ENCODE measurements at places on chromosomes 3 and 15.

GRCh38 chr3:171165983-171166382, 139.5 kb upstream of the SLC2A2 start:
- no peak for DNase-seq

GRCh38 chr3:151675858-151676615, 57.7 kb upstream of the AADACL2 start:
- DNase-seq: no peak

DNA sequence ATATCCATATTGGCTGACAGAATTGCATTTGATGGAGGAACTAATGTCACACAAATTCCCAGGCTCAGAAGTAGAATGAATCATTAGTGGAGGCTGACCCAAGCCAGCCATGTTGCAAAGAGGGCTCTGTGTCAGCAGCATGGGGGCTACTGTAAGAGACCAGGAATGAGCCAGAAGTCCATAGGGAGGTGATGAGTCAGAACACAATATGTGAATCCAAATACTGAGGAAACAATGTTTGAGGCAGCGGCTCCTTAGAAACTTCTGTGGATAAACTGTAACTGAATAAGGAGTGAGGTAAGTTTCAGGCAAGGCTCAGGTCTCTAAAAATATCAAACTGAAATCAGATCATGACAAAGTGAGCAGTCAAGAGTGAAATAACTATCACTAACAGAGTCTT, 170.7 kb downstream of the WDR72 start:
- DNase-seq: no peak

DNA sequence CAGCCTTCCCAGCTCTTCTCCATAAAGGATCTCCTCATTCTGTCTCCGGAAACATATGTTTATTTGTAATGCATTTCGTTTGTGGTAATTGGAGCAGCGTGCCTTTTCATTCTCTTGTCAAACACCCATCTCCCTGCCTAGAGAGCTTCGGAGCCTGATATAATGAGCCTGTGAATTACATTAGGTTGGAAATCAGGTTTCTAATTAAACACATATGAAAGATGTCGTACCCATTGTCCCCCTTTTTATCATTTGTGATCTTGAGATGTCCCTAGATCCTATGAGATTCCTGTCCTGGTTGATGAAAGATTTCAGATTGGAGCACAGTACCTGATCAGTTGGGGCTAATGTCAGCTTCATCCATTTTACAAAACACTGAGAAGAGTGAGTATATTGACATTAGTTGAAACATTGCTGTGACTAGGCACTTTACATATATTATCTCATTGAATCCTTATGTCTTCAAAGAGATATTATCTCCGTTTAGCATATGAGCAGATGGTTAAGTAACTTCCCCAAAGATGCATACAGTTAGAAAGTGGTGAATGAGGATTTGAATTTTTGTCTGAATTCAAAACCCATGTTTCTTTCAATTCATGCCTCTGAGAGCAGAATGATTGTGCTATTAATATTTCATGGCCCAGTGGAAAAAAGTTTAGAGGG, 23.1 kb downstream of the SYN2 start:
- DNase-seq: no peak

DNA sequence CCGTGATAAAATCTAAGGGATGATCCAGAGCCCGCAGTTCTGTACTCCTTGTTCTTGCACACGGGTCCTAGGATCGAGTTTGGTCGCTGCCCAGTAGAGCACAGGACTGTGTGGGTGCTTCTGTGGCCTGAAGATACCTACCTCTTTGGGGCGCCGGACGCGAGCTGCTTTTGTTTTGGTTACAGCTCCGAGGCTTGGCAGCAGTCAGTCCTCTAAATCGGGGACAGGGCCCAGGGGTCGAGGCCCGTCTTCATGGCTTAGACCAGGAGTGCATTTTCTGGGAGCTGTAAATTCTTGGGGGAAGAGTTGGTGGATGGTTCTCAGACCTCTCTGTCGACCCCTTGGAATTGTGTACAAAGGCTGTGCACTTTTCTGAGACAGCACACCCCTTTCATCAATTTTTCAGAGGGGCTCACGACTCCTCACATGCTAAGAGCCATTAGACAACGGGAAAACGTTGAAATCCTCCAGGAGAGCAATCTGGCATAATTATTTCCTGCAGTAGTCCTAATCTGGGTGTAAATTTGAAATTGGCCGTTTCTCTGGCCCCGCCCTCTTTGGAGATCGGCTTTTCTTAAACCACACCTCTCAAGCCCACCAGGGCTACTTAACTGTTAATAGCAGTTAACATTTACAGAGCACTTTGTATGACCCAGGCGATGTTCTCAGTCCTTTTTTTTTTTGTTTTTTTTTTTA, 928 bp downstream of the CEP97 start:
- peak; percentile 4 for DNase-seq

GRCh38 chr3:153652076-153652475, 469.1 kb upstream of the ARHGEF26 start:
- DNase-seq: no peak
